ENCODE measurements at places on chromosomes 7 and 10. TPM values are rescaled to one million over a fixed set of nuclear protein-coding genes. Genes with fewer than 3 reads are reported as not detected.

DNA sequence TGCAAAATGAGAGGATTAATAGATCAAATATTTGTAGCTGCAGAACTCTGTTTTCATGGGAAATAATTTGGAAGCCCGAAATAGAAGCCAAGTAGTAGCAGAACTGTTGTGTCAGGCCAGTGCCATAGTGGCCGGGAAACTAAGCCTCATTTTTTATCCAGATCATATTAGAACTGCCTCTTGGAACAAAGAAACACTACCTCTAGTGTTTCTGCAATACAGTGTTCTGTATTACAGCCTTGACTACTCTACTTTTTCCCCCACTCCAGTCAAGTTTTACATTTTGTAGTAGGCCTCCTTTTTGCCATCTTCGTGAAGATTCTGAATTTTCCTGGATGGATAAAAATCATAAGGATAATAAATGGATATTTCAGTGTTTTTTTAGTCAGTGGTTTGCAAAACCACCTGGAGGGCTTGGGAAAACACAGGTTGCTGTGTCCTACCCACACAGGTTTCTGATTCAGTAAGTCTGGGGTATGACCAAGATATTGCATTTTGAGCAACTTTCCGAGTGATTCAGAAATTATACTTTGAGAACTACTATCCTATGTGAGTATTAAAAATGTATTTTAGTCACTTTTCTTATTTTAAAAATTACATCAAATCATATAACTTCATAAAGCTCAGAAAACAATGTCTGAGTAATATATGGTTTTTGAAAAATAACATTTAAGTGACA is 326.2 kb upstream of the KAT6B start:
- no peak for DNase-seq

DNA sequence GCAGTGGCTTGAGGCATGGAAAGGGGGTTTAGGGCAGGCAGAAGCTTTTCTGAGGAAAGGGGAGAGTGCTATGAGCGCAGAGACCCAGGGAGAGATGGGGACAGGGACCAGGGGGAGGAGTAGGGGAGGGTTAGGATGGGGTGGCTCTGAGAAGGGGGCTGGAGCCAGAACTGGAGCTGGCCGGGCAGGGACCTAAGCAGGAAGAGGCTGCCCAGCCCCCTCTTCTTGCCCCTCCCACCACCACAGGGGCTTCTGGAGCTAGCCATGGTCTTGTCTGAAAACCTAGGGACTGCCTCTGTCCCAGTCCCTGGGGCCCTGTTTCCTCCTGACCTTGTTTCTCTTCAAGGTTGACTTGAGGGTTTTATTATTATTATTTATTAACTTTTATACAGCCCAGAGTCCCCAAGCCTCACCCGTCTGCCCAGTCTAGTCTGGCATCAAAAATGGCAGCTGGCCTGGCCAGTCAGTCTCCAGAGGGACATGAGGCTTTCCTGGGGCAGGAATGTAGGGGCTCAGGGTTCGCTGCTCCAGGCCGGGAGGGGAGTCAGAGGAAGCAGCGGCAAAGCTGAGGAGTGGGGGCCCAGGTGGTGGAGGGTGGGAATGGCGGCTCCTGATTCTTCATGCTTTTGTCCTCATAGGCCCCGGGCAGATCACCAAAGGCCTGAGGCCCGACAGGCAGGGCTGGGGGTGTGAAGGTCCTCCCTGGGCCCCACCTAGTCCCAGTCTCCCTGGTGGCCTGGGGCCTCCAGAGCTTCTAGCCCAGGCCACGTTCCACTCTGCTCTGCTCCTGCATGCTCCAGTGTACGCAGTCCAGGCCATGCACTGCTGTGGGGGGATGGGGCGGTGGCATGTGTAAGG is 5.7 kb downstream of the TRIM8 start:
- no peak for DNase-seq

GRCh38 chr7:100413346-100413745 is 15.2 kb downstream of the ZCWPW1 start:
- DNase-seq, result no peak

GRCh38 chr10:77350134-77350533 is 287.5 kb downstream of the KCNMA1 start:
- DNase-seq, result no peak

- no peak for DNase-seq
These were observed 72.9 kb upstream of the NEBL start for GRCh38 chr10:20970044-20970443.

GRCh38 chr10:132679217-132679595 is 106.7 kb downstream of the NKX6-2 start:
- DNase-seq, result peak; percentile 72

GRCh38 chr7:139682136-139683013 is 95.4 kb downstream of the HIPK2 start:
- DNase-seq, result no peak

CALML5 gene
- total RNA-seq, result not detected
